NCI-H1694 treated with DMSO at 0.1 percent for 48 hours (cell line): ENCODE measurements at places on chromosomes 13 and 19.

GRCh38 chr19:38218204-38218603 lies 5.8 kb downstream of the DPF1 start:
- no peak for DNase-seq

DNA sequence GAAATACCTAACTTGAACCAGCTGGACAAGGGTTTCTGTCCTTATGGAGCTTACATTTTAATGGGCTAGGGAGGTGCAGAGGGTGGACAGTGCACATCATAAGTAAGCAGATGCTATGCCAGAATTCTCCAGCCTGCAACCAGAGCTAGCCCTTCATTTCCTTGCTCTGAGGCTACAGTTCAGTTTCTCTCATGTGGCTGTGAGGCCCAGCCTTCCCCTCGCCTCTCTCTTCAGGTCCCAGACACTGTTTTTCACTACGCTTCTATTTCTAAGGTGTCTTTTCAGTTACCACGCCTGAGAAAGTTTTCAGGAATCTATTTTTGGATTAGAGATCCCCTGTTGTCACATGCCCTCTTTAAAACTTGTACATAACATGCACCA lies 141.9 kb downstream of the PCCA start:
- DNase-seq: no peak

DNA sequence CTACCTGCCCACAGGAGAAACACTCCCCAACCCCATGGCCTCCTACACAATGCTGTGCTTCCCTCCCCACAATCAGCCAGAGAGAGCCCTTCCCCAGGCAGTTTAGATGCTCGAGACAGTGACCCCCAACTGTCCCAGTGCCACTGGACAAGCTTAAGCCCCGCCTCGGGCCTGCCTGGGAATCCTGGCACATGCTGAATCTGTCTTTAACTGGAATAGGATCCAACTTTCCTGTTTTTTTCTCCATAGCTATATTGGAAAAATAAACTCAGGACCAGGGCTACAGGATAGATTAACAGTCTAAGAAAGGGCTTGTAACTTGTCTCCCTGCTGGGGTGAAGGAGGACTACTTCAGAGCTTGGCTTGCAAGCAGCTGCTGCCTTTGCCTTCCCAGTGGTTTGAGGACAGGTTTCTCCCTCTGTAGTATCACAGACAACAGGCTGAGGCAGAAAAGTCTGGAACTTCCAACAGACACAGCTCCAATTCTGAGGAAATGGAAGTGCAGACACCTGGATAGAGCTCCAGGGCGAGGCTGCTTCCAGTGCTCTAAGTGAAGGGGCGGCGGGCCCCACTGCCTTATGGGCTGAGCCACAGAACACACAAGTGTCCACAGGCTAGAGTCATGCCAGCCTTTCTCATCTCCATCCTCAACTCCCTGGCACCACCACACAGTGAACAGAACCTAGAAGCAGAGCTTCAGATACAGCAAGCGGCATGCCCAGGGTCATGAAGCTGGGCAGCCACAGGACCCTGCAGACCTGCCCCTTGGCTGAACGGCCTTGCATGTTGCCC lies 228.3 kb downstream of the TUBA3C start:
- DNase-seq: no peak

- DNase-seq: no peak
These were observed 103.5 kb downstream of the DPF1 start for GRCh38 chr19:38120471-38121025.

GRCh38 chr19:46746281-46747057 lies at the start of gene STRN4:
Gene STRN4 (minus strand): TSS chr19:46746450. CDS start chr19:46746430, 20 bp downstream.
- peak; percentile 25 for DNase-seq

GRCh38 chr19:4515732-4516131 lies 2.6 kb downstream of the PLIN4 start:
- no peak for DNase-seq

DNA sequence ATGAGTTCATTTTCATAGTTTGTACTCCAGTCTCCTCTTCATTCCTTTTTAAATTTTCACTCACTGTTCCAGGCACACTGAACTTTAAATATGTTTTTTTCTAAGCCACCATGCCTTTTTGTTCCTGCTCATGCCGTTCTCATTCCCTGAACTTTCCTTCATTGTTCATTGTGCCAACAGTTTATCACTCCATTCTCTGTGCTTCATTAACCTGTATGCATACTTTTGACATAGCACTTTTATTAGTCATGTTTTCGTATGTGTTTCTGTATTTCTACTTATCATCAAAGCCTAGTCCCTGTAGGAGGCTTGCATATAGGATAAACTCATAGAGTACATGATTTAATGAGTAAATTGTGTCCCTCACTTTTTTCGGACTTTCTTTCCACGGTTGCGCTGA lies 65.3 kb downstream of the PCDH20 start:
- DNase-seq: no peak

DNA sequence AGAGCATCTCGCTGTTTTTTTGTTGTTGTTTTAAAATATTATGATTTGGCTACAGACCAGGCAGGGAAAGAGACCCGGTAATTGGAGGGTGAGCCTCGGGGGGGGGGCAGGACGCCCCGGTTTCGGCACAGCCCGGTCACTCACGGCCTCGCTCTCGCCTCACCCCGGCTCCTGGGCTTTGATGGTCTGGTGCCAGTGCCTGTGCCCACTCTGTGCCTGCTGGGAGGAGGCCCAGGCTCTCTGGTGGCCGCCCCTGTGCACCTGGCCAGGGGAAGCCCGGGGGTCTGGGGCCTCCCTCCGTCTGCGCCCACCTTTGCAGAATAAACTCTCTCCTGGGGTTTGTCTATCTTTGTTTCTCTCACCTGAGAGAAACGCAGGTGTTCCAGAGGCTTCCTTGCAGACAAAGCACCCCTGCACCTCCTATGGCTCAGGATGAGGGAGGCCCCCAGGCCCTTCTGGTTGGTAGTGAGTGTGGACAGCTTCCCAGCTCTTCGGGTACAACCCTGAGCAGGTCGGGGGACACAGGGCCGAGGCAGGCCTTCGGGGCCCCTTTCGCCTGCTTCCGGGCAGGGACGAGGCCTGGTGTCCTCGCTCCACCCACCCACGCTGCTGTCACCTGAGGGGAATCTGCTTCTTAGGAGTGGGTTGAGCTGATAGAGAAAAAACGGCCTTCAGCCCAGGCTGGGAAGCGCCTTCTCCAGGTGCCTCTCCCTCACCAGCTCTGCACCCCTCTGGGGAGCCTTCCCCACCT lies 183.3 kb downstream of the KDM4B start:
- no peak for DNase-seq

- no peak for DNase-seq
These were observed 92.8 kb downstream of the FAM216B start for GRCh38 chr13:42874221-42874620.

- DNase-seq: no peak
These were observed 28.6 kb downstream of the ZNF557 start for GRCh38 chr19:7098096-7098495.

DNA sequence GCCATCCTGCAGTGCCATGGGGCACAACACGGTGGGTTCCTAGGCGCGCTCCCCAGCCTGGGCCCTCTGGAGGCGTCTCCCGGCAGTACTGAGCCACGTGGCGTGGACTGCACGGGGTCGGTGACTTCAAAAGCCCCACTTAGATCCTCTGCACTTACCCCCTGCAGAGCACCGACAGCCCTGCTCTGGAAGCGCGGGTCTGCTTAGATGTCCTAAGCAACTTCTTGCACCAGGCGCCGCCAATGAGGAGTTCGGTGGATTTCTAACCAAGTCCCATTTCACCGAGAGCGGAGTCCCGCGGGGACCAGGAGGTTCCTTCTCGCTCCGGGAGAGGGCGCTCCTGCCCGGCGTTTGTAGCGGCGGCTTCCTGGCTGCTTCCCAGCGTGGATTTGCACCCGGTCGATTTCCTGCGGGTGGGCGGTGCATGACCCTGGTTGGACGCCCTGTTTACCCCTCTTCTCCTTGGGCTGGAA lies 25.2 kb upstream of the ZNF845 start:
- no peak for DNase-seq

GRCh38 chr19:15340086-15340485 lies 7.7 kb upstream of the BRD4 start:
- DNase-seq: no peak

DNA sequence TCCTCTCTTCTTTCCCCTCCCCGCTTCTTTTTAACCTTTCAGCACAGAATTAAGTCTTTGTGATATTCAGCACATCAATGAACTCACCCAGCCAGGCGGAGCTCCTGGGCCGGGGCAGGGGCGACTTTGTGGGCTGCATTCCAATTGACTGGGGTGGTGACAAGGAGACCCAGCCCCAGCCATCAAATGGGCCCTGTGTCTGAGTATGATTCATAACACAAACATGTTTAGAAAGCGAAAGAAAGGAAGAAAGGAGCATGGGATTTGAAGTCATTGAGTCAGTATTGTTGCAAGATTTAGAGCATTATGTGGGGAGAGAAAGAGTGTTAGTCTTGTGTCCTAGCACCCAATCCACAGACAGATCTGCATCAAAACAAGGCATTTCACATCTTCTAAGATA lies 185.3 kb downstream of the LHFPL6 start:
- no peak for DNase-seq

GRCh38 chr13:27745301-27745700 lies 47.0 kb upstream of the GSX1 start:
- no peak for DNase-seq

GRCh38 chr19:570937-571565 lies 1.3 kb upstream of the BSG start:
- no peak for DNase-seq

DNA sequence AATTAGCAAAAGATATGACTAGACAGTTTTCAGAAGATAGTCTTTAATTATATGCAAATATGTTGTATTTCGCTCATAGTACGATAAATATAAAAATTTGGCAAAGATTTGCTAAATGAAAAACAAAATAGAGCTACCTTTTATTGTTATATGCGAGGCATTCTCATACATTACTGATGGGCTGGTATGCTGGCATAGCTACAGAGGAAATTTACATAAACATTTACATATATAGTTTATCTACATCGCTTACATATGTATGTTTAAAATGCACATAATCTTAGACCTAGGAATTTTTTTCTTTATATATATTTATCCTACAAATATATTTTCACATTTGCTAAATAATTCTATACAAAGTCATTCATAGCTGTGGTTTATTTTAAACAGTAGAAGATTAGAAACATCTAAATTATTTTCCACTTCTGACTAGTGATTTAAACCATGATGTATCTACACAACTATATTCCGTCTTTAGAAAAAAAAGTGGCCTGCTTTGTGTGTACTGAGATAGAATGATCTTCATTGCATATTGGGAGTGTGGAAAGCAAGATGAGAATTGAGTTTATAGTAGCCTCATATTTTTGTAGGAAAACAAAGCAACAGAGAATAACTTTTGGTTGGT lies 1345.0 kb upstream of the SLC10A2 start:
- DNase-seq: no peak

- DNase-seq: no peak
These were observed 80.2 kb downstream of the ZAR1L start for GRCh38 chr13:32234914-32235313.

- peak; percentile 83 for DNase-seq
These were observed at the start of gene UPF1 for GRCh38 chr19:18831524-18832305. Gene UPF1 (plus strand): TSS chr19:18831959. CDS start chr19:18832210, 251 bp downstream.

DNA sequence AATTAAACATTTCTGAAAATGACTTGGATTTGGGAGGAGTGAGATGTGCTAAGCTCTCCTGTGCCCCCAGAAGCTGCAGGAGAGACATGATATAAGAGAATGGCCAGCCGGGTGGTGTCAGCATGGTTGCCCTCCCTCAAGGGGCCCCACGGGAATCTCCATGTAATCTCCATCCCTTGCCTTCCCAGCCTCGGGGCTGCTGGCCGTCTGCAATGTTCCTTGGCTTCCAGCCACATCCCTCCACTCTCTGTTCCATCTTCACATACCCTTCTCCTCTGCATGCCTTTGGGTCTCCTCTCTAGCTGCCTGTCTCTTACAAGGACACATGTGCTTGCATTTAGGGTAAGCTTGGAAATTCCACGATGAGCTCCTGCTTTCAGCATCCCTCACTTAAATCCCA lies 172.0 kb downstream of the TSHZ3 start:
- DNase-seq: no peak

- DNase-seq: no peak
These were observed 7.8 kb downstream of the ACTN4 start for GRCh38 chr19:38655148-38655824.

DNA sequence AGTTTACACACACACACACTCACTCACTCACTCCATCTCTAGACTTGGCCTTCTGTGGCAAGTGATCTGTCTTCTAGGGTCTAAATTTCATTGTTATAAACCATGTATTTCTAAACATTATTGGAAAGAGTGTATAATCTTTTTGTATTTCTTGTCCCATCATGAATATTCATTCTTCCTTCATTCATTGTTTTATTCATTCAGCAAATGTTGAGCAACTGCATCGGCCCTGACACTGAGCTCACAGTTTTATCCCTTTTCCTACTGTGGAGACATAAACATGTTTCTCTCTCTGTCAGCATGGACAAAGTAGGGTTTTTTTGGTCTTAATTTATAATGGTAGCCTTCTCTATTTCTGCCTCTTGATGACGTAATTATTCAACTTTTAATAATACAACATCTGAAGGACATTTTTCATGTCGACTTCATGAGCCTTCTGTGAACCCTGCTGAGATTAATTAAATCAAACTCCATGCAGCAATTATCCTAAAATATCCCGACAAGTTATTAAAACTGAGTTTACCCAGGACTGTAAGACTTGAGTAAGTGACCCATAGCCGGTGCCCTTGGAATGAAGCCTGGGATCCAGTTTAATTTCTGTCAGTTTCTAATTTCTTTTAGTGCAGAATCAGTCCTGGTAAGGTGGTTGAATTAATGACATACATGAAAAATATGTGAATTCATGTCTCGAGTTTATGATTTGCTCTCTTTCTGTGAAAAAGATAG lies 7.3 kb downstream of the SPATA13 start:
- no peak for DNase-seq

DNA sequence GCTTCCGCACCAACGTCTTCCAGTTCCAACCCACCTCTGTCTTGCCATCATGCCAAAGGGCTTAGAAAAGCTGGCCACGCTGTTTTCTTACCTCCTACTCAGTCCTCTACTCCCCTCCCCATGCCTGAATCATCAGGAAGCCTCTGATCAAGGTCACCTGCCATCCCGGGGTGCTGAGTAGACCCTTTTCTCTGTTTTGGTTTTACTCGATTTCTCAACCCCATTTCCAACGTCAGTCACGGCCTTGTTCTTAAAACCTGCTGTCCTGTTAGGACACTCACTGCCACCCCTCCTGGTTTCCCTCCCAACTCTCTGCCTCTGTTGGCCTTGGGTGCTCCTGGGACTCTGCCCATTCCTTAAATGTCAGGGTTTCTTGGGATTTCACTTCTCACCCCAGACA lies 350.1 kb downstream of the FOXO1 start:
- DNase-seq: no peak

GRCh38 chr13:27599845-27600553 lies 20.3 kb downstream of the LNX2 start:
- DNase-seq: no peak

DNA sequence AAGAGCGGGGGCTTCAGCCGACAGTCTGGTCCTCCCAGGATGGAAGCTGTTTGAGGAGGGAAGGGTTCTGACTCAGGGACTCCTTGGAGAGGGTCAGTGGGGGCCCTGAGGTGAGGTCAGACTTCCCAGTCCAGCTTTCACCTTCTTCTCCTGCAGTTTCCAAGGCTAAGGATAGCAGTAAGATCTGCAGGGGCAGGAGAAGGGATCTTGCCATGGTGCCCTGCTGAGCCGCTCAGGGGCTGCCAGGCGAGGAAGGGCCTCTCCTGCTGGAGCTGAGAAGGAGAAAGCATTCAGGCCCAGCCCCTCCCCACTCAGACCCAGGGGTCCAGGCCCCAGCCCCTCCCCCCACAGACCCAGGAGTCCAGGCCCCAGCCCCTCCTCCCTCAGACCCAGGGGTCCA lies 1.5 kb downstream of the KLK7 start:
- no peak for DNase-seq
